NK-92 treated with Interleukin-12 subunit alpha and Interleukin-12 subunit beta, amount 100 ng/mL, for 24 hours (cell line): ENCODE measurements at places on chromosomes 2 and 18.

- DNase-seq, result no peak
These were observed 134.2 kb upstream of the RND3 start for GRCh38 chr2:150621526-150622213.

GRCh38 chr2:195458936-195459335 lies 198.1 kb upstream of the SLC39A10 start:
- DNase-seq, result no peak

GRCh38 chr18:34493566-34494358 lies 216.3 kb upstream of the DTNA start:
- DNase-seq, result no peak

GRCh38 chr2:125684932-125685331 lies 971.0 kb upstream of the GYPC start:
- no peak for DNase-seq

DNA sequence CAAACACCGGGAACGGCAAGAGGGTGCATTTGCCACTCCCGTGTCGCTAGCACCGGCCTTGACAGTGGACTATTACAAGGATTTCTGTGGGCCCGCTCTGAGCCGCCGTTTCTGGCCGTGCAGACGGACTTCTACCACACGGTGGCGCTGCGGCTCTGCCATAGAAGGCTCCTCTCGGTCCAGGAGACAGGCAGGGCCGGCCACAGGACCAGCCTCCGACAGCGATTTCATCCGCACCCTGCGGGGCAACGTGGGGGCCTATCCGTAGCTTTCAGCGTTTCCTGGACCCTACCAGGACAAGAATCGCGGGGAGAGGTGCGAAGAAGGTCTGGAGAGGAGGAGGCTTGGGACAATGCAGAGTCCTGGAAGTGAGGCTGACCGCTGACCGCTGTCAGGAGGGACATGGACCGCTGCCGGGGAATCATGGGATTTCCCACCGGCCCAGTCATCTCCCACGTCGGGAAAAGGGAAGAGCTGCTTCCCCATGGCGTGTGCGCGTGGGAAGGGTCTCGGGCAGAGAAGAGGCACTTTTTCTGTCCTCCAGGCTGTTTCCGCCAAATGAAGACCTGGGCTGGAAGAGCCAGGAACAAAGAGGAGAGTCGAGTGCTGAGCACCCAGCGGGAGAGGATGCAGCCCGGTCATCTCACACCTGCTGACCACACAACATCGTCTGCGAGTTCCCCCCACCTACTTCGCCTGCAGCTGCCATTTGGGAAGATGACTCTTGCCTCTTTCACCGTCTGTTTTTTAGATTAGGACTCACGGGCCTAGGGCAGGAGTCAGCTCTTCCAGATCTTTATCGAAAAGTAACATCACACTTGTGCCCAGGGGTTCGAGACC lies 35.5 kb upstream of the HAAO start:
- peak; percentile 59 for DNase-seq

- DNase-seq, result no peak
These were observed at the start of gene C1GALT1C1L for GRCh38 chr2:43676322-43677050. Gene C1GALT1C1L, minus strand, starts transcription at chr2:43676429. Its CDS starts 107 bp downstream, at chr2:43676322.

DNA sequence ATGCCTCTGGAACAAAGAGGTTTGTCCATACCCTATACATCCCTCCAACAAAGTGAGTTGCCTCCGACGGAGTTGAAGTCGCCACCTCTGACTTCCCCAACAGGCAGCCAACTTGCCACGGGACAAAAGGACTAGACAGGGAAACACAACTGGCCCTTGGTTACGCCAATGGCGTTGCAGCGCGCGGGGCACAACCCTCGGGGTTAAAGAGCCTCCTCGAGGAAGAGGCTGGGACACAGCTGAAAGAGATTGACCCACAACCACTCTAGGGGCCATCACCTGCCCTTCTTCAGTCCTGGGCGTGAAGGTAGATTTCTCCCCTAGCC lies 545 bp downstream of the GTF3C2 start:
- DNase-seq, result peak; percentile 68

GRCh38 chr2:11787991-11788390 lies 41.6 kb downstream of the LPIN1 start:
- no peak for DNase-seq

- DNase-seq, result no peak
These were observed 104.9 kb downstream of the ANKRD44 start for GRCh38 chr2:197205585-197206215.
